ENCODE measurements at places on chromosomes 1 and 21. TPM values are rescaled to one million over a fixed set of nuclear protein-coding genes. Genes with fewer than 3 reads are reported as not detected.

FMO1 gene
- not detected for total RNA-seq

TTC39A gene
- total RNA-seq: 0.30 TPM

GJA4 gene
- total RNA-seq: 0.09 TPM

RNU5D-1 gene
- not detected for total RNA-seq

SPATA21 gene
- not detected for total RNA-seq

AVPR1B gene
- total RNA-seq: not detected

RPL22 gene
- total RNA-seq: 111 TPM

PLA2G2F gene
- not detected for total RNA-seq

FCER1G gene
- 0.59 TPM for total RNA-seq

SLAMF9 gene
- 0.09 TPM for total RNA-seq

KCNK1 gene
- 10.8 TPM for total RNA-seq

PCSK9 gene
- total RNA-seq: 0.89 TPM

KRTAP12-2 gene
- total RNA-seq: not detected

TMEM61 gene
- total RNA-seq: not detected

KRTAP19-3 gene
- not detected for total RNA-seq

AKIRIN1 gene
- total RNA-seq: 56.4 TPM

SELE gene
- not detected for total RNA-seq

OR2T33 gene
- not detected for total RNA-seq

RUNX3 gene
- not detected for total RNA-seq

NCAM2 gene
- 56.1 TPM for total RNA-seq

SYTL1 gene
- 0.23 TPM for total RNA-seq

ALPL gene
- 0.30 TPM for total RNA-seq

SMIM1 gene
- total RNA-seq: 1.2 TPM

HEYL gene
- not detected for total RNA-seq

MTARC1 gene
- total RNA-seq: 2.5 TPM

NPL gene
- 1.2 TPM for total RNA-seq

SLFNL1 gene
- 0.89 TPM for total RNA-seq

KIF21B gene
- total RNA-seq: 0.59 TPM

PLA2G2A gene
- total RNA-seq: not detected

POU2F1 gene
- total RNA-seq: 4.4 TPM

CTSE gene
- not detected for total RNA-seq

CYP4A22 gene
- not detected for total RNA-seq

FBXO28 gene
- 38.4 TPM for total RNA-seq

RAB13 gene
- 86.1 TPM for total RNA-seq

S100A1 gene
- total RNA-seq: under 0.01 TPM

NES gene
- 21.8 TPM for total RNA-seq

DISP1 gene
- total RNA-seq: 6.8 TPM

BMP8B gene
- not detected for total RNA-seq

TIMM17A gene
- 82.5 TPM for total RNA-seq

VTCN1 gene
- total RNA-seq: not detected

KCNE2 gene
- not detected for total RNA-seq

SDC3 gene
- 55.7 TPM for total RNA-seq

AMY1C gene
- not detected for total RNA-seq

TMEM222 gene
- 15.7 TPM for total RNA-seq

PHTF1 gene
- 53.6 TPM for total RNA-seq

MXRA8 gene
- total RNA-seq: 172 TPM

TMEM59 gene
- 313 TPM for total RNA-seq

S100A8 gene
- total RNA-seq: not detected
